ENCODE measurements at places on chromosomes 2 and 18.

DNA sequence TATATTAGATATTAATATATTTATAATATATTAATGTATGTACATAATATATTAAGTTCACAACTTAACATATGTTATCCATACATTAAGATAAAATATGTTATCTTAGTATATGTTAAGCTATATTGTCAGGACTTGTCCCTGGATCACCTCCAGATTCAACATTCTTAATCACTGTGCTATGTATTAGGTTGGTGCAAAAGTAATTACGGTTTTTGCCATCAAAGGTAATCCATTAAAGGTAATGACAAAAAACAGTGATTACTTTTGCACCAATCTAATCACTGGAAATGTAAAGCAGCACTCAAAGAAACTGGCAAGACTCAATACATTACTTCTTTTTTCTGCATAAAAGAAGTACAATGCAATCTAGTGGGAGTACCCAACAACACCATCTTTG, 1099.0 kb upstream of the SLC39A10 start:
- no peak for DNase-seq

DNA sequence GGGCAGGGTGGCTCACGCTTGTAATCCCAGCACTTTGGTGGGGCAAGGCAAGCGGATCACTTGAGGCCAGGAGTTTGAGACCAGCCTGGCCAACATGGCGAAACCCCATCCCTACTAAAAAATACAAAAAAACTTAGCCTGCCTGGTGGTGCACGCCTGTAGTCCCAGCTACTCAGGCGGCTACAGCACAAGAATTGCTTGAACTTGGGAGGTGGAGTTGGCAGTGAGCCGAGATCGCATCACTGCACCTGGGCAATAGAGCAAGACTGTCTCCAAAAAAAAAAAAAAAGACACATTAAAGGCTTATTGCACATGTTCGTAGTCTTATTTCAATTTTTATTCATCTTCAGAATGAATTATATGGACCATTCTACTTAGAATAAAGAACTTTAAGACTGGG, 110.2 kb downstream of the BMPR2 start:
- no peak for DNase-seq

GRCh38 chr2:182994228-182994912, 43.9 kb downstream of the NCKAP1 start:
- no peak for DNase-seq

DNA sequence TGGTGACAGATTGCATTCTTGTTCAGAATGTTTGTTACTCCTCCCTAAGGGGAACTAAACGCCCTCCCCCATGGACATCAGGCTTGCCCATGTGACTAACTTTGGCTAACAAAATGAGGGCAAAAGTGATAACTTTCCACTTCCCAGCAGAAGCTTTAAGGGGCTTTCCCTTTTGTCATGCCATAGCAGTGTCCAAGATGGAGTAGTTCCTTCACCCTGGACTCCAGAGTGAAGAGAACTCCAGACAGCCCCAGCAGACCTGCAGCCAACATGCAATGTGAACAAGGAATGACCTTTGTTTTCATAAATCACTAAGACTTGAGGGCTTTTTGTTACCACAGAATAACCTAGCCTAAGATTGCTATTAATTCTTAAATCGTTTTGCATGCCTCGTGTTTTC, 163.5 kb downstream of the ZEB2 start:
- no peak for DNase-seq

DNA sequence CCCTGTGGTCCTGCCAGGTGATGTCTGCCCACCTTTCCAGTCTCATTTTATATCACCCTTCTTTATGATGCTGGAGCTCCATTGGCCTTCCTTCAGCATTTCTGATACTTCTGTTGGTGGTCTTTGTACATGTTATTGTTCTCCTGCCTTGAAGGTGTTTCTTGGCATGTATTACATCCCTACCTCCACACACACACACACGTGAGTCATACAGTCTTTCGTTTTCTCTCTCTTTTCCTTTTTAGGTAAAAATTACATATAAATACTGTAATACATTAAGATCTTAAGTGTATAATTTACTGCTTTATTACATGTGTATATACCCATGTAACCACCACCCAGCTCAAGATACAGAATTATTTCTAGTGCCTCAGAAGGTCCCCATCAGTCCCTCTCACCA, 10.2 kb upstream of the ADGRF3 start:
- DNase-seq = no peak

DNA sequence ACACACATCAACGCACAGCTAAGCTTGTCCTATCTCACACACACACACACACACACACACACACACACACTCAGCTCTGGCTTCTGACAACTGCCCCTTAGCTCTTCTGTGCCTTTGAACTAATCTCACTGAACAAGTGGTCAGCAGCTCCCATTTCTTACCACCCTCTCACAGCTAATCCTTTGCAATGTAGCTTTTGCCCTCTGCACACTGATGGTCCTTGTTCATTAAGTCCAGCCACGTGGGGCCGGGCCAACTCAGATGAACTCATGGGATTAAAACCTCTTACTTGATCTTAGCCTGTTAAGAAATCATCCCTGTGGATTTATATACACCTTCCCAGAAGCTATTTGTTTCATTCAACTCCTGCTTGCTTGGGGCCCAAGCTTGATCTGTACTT, 36.6 kb downstream of the DPYSL5 start:
- no peak for DNase-seq

- DNase-seq = no peak
These were observed 46.4 kb upstream of the BZW1 start for GRCh38 chr2:200765139-200765951.

GRCh38 chr2:70723286-70723885, 44.6 kb downstream of the ADD2 start:
- no peak for DNase-seq

DNA sequence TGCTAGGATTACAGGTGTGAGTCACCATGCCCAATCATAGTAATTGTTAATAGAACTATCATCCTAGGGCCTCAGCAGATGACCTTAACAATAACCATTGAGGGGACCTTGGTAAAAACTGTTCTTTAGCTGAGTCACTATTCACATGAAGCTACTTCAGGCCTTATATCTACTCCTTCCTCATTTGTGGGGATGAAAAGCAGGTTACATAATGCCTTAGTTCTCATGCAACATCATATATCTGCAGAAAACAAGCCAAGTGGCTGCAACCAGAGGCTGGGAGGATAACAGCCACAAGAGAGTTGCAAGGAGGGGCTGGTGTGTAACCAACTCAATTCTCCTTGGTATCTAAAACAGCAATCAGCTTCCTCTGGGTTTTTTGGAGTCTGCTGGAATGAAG, 445.4 kb downstream of the NBAS start:
- no peak for DNase-seq

GRCh38 chr2:199603721-199604291, 146.1 kb upstream of the SATB2 start:
- DNase-seq = no peak

DNA sequence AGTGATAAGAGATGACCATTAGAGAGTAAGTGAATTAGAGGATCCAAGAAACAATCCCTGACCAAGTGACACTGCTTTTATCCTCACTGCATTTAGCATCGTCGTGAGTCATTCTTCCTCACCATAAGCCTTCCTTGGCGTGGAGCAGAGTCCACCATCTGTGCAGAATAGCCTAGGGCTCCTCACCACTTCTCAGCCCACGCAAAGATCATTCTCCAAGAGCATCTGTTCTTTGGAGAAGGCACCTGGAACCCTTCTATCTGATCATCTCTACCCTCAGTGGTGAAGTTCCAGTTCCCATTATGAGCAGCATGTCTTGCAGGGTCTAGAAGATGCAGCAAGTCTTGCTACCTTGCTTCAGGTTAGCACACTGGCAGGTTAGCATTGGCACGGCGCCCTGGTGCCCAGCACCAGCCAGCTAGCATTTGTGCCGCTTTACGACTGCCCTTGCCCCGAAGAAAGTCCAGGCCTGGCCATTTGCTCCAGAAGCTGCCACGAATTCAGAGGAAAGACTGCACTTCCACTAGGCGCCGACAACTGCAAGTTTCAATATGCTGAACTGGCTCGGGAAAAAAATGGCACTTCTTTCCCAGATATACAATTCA, 225.8 kb downstream of the TTC32 start:
- no peak for DNase-seq

- DNase-seq = no peak
These were observed 41.4 kb upstream of the RBMS1 start for GRCh38 chr2:160534996-160535395.

- DNase-seq = no peak
These were observed 1097.1 kb upstream of the SLC39A10 start for GRCh38 chr2:194559964-194560363.

GRCh38 chr2:104434318-104434792, 419.6 kb upstream of the POU3F3 start:
- DNase-seq = no peak

DNA sequence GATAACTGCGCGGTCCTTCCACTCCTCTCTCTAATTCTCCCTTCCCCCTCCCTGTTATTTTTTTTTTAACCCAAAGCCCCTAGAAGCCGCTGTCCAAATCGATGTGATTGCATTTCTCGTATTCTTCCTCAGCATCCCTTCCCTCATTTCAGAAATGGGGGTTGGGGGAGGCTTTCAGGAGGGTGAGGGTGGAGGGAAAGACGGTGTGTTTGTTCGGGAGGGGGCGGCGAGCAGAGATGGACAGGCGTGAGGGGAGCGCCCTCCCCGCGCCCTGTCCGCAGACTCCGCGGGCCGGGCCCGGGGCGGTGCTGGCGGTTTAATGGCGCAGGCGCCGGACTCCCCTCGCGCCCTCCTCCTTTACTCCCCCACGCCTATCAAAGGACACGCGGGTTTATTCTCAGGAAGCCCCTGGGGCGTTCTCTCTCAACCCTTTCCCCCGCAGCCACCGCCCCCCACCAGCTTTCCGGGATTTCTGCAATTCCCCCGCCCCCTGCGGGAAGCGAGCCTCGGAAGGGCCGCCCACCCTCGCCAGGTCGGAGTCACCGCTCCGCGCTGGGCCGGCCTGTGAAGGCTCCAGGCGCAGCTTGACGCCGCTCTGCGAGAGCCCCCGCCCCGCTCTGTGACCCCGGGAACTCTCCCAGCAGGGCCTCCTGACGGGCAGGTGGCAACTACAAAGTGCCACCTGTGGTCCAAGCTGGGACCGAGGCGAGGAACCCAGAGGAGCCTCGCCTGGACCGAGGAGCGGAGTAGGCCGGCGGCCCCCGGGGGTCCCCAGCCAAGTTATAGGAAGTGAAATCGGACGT, 981 bp downstream of the ST8SIA3 start:
- DNase-seq = no peak

- DNase-seq = no peak
These were observed 25.2 kb downstream of the PDIA6 start for GRCh38 chr2:10787176-10787968.

- DNase-seq = no peak
These were observed 232.0 kb downstream of the STK39 start for GRCh38 chr2:168015274-168015953.

DNA sequence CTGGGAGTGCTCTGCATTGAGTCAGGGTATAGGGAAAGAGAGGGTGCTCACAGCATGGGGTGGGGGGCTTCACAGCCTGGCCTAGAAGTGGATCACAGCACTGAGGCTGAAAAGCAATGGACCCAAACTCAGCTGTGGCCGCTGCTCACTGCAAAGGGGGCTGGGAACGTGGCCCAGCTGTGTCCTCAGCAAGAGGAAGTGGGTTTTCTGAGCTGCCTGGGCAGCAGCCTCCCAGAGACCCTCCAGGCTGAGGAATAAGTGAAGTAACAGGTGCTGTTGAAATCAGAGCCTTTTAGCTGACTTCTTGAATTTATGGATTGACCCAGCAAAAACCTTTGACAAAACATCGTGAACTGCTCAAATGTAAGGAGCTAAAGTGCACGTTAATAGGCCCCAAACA, 35.2 kb downstream of the PTGR3 start:
- DNase-seq = no peak

GRCh38 chr2:168992026-168992425, 39.1 kb downstream of the ABCB11 start:
- DNase-seq = no peak

DNA sequence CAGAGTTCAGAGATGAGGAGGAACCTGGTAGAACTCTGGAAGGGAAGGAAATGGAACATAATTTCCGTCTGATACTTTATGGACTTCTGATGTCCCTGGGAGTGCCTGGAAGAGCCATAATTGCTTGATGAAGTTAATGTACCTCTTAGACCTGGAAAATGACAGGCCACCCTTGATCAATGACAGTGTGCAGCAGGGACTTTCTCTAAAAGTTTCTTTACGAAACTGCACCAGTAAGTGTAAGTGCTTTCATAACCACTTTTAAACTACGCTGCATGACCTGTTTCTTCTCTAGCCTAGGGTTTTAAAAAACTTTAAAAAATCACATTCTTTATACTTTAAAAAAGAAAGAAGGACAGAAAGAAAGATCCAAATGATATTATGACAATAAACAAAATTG, 164.5 kb downstream of the LPIN1 start:
- DNase-seq = no peak

- no peak for DNase-seq
These were observed 3.0 kb downstream of the KLHL41 start for GRCh38 chr2:169512525-169512924.

DNA sequence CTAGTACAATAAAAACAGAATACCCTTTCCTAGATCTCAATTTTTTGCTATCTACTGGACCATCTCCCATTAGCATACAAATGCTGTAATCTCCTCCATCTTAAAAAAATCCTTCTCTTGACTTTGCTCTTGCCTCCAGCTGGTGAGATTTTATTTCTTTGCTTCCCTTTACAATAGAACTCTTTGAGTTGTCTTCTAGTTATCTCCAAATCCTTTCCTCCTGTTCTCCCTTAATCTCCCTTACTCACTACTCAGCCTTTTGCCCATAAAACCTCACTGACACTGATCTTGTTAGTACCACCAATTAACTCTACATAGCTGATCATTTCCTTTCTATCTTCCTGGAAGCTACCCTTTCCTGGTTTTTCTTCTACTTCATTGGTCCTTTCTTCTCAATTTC, 63.5 kb upstream of the FRZB start:
- no peak for DNase-seq

GRCh38 chr2:137997733-137998132, 33.5 kb downstream of the HNMT start:
- no peak for DNase-seq

- no peak for DNase-seq
These were observed 453.1 kb downstream of the CMPK2 start for GRCh38 chr2:6412533-6413091.

GRCh38 chr2:240508832-240509545, 48.8 kb downstream of the ANKMY1 start:
- DNase-seq = no peak

DNA sequence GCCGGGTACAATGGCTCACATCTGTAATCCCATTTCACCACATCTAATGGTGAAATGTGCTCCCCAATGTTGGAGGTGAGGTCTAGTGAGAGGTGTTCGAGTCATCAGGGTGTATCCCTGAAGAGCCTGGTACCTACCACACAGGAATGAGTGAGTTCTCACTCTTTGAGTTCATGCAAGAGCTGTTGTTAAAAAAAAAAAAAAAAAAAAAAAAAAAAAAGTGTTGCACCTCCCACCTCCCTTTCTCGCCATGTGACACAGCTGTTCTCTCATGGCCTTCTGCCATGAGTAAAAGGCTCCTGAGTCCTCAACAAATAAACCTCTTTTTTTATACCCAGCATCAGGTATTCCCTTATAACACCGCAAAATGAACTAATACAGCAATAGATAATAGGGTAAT, 106.3 kb downstream of the C2orf74 start:
- DNase-seq = no peak

Measured in GM12892 (cell line).